ENCODE measurements at places on chromosomes 2 and 18.

GRCh38 chr18:44803019-44803650 is 122.4 kb downstream of the SETBP1 start:
- DNase-seq = no peak

GRCh38 chr2:242027676-242028450 is 158.3 kb downstream of the RTP5 start:
- DNase-seq = no peak

- DNase-seq = no peak
These were observed 145.0 kb downstream of the ZBTB7C start for GRCh38 chr18:48263914-48264902.

DNA sequence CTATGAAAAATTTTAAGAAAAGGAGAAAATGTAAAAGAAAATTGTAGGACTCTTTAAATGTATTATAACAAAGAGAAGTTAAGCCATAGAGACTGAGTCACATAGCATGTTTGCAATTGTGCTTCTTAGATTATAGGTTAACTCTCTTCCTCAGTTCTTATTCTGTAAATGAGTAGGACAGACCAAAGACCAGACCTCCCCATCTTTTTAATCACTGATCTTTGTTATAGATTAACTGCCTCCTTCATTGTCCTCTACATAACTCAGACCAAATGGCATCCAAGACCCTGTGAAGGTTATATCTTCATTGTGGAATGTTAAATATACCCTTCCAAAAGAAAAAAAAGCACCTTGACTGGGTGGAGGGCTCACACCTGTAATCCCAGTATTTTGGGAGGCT is 316.9 kb upstream of the LRRTM4 start:
- DNase-seq = no peak

- no peak for DNase-seq
These were observed 134.2 kb downstream of the DSC3 start for GRCh38 chr18:30908381-30908780.

DNA sequence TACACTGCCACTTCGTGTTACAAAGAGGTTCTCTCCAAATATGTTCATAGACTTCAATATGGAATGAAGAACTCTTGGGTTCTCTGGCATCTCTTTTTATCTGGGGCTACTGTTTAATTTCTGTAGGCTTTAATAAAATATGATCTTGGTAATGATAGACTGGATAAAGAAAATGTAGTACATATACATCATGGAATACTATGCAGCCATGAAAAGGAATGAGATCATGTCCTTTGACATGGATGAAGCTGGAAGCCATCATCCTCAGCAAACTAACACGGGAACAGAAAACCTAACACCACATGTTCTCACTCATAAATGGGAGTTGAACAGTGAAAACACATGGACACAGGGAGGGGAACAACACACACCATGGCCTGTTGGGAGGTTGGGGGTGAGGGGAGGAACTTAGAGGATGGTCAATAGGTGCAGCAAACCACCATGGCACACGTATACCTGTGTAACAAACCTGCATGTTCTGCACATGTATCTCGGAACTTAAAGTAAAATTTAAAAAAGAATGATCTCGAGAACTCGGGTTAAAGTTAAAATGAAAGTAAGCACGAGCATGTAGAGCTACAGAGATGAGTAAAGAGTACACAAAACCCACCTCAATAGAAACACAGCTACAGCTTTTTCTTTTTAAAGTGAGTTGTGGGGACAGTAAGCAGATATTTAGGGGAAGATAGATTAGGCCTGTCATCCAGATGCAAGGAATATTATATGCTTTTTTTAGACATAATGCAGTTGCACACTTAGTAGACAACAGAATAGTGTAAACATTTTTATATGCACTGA is 102.3 kb downstream of the SGPP2 start:
- no peak for DNase-seq

DNA sequence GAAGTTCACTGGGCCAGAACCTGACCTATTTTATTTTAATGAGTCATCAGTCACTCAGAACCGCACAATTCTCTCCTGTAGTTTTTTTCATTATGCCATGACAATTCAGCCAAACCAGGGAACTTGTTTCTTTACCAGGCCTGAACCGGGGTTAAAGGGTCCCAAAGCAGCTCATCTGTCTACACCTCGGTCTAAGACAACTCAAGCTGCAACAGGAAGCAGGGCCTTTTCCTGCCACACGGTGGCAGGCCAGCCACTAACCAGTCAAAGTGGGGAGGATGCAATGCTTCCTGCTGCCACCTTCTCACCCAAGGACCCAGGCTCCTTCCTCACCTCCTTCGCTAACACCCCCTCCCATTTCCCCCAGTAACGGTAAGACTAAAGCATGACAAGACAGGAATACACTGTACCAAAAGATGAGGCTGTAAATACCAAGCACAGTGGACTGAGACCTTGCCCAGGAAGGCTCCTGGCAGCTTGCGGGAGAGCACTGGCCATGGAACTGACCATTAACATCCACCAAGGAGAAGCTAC is 56.7 kb upstream of the ACKR3 start:
- DNase-seq = peak; percentile 77

GRCh38 chr2:207516206-207516605 is 13.6 kb upstream of the CREB1 start:
- no peak for DNase-seq

GRCh38 chr2:127157651-127158485 is 50.9 kb upstream of the BIN1 start:
- DNase-seq = no peak

GRCh38 chr2:185979546-185980071 is 241.0 kb downstream of the FSIP2 start:
- DNase-seq = no peak

- DNase-seq = no peak
These were observed 253.2 kb upstream of the COL3A1 start for GRCh38 chr2:188720811-188721605.

DNA sequence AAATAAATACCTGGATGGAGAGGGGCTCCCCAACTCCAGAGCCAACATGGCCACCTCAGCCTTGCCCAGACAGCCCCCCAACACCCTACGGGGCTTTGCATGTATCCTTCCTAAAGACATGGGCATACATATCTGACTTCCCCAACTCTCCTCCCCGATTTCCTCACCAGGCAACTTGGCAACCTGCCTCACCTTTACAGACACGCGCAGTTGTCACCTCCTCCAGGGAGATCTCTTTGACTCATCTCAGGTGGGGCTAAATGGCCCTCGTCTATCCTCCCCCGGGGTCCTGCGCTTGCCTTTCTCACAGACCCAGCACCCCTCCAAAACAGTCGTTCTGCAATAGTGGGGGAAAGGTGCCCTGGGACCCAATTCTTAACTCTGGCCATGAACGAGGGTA is 10.6 kb upstream of the BIN1 start:
- DNase-seq = no peak

DNA sequence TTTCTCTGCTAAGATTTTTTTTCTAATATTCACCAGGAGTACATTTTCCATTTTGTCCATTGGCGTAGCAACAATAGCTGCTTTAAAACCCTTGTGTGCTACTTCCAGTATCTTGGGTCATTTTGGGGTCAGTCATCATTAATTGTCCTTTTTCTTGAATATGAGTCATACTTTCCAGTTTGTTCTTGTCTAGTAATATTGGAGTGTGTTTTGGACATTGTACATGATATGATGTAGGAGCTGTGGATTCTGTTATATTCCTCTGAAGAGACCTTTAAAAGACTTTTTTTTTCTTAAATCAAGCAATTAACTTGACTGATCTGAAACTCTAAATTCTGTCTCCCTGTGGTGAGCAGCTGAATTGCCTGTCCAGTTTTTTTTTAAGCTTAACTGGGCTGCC is 40.8 kb downstream of the AGPS start:
- no peak for DNase-seq

DNA sequence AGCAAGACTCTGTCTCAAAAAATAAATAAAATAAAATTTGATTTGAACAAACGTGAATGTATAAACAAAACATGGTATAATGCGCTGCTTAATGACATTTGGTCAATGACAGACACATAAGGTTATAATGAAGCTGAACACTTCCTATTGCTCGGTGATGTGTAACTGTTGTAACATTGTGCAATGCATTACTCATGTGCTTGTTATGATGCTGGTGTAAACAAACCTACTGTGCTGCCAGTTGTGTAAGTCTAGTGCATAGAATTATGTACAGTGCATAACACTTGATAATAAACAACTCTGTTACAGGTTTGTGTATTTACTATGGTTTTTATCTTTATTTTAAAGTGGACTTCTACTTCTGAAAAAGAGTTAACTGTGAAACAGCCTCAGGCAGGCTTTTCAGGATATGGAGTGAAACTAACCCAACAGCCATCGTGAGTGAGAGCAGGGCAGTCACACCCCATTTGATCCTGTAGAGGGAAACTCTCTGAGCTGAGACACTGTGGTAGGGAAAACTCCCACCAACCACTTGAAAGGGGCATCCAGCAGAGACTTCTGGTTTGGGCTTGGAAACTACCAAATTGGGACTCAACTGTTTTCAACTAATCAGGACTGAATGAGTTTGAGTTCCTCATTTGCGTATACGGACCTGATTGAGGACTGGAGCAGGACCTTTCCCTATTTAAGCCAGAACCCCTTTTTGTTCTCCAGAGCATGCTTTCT is 8.7 kb upstream of the RPRD1A start:
- no peak for DNase-seq

Data from Jurkat, Clone E6-1 (cell line).